D721Med (cell line): ENCODE measurements at places on chromosomes 1 and 21.

GRCh38 chr1:157025856-157026255 is 19.7 kb downstream of the ARHGEF11 start:
- DNase-seq = no peak

DNA sequence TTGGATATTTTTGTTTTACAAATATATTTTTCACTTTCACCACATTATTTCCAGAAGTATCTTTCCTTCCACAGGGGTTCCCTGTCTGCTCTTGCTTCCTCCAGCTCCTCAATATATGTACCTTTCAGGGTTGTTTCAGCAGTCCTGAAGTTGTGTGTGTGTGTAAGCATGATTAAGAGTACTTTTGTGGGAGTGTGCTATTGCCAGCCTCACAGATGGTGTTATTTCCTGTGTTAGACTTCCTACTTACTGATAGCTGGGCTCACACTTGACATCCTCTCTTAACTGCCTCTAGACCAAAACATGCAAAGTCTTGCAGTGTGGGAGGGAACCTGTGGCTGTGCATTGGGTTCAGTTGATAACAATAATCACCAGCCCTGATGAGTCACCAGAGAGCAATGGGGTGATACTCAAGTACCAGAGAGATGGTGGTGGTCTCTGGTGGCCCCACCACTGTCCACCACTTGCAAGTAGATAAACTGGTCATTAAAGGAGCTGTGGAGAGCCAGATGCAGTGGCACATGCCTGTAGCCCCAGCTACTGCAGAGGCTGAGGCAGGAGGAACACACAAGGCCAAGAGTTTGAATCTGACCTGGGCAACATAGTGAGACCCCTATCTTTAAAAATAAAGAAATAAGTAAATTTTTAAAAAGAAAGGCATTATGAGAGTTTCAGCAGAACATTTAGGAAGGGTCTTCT is 126.7 kb downstream of the NR5A2 start:
- DNase-seq = no peak

- DNase-seq = no peak
Measured at GRCh38 chr1:96253246-96254035, 468.1 kb upstream of the PTBP2 start.

DNA sequence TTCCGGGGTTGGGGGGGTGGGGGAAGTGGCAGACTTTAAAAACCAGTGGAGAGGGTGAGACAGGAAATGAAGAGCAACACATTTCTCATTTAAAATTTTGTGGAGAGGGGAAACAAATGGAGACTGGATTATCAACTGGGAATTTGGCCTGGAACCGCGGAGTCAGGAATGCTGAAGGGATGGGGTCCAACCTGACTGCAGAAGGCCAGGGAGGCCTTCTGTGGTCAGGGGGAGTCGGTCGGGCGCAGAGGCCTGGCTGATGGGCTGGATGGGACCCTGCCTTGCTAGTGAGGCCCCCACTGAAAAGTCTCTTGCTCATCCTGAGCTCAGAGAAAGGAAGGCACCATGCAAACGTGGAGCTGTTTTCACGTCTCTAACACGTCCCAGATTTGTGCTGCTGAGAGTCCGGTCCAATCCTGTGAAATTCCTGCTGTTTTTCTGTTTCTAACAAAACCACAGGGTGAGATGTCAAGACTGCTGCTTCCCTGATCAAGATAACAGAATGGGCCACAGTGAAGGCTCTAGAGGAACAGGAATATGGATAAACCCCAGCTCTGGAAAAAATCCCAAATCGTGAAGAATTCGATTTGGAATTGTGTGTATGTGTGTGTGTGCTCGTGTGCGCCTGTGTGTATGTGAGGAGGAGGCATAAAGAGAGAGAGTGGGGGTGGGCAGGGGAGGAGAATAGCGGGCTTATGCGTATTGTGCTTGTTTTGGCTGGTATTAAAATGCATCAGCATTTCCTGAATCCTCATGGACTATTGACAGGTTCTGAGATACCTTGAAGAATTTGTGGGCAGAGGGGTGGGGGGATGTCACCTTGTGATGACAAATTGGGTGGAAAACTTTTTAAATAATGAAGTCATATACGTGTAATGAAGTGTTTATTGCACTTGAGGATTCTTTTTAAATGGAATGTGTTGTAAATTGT is 117.4 kb downstream of the NGF start:
- no peak for DNase-seq

GRCh38 chr1:160403244-160403643 is 2.9 kb downstream of the VANGL2 start:
- DNase-seq = no peak

- DNase-seq = no peak
Measured at GRCh38 chr1:19338323-19338762, 26.2 kb downstream of the SLC66A1 start.

DNA sequence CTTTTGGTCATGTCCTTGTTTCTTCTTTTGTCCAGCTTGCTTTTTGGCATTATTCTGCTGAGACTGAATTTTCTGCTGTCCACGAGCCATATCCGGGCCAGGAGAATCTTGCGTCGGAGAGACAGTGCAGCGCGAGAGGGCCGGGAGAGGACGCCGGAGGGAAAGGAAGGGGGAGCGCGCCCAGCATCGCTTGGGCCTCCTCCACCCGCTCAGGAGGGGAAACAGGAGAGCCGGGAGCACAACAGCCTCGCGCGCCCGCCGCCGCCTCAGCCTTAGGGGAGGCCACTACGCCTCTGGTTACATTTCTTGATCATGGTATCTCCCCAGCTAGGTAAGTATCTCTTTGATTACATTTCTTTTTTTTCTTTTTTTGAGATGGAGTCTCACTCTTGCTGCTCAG is 7.4 kb upstream of the DEGS1 start:
- DNase-seq = no peak

DNA sequence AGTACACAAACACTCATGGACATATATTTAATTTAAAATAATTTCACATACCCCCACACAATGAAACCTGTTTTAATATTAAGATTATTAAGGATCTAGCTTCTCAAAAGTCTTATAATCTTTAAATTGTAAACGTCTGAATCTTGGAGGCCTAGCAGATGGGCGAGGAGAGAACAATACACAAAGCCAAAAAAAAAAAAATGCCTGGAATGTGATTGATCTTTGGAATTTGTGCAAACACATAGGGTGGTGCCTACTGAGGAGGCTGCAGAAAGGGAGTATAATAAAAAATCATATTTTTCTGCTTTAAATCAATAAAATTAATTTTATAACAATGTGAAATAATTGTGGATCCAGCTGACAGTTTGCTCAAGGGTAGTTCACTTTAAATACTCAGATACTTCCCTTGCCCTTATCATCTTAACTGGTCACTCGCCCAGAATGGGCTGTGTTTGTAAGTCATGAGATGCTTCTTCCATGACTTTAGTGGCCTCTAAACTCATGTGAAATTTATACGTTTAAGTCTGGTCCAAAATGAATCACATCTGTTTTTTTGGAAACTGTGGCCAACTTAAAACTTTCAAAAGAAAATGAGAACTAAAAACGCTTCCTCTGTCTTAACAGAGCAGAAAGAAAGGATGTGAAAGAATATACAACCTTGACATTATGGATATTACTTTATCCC is 802.8 kb upstream of the CXADR start:
- no peak for DNase-seq

- no peak for DNase-seq
Measured at GRCh38 chr1:85325920-85326319, 49.5 kb upstream of the BCL10 start.

GRCh38 chr1:61207416-61207815 is 125.1 kb downstream of the NFIA start:
- DNase-seq = no peak

GRCh38 chr21:42079008-42079938 is 8.2 kb downstream of the UMODL1 start:
- no peak for DNase-seq

DNA sequence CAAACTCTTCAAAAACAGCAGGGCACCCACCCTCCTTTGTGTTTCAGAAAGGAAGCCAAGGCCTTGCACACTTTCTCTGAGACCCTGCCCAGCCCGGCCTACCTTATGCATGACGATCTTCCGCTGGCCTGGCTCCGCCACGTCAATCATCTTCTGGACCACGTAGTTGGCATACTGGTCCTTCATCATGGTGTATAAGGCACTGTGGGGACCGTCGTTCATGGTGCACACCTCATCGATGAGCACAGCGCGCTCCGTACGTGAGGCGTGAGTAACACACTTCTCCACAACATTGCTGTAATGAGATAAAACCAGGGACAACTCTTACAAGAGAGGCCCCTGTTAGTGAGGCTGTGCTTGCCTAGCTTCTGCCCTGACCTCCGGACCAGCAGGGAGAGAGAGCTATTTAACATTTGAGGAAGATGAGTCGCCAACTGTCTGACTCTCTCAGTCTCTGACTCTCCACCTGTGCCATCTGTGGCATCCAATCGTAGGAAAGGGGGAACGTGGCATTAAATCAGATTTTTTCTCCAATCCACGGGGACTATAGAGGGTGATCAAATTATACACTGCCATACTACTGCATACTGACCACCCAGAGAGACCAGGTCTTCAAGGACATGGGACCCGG is 28.1 kb upstream of the SDC3 start:
- no peak for DNase-seq

- no peak for DNase-seq
Measured at GRCh38 chr1:41305576-41306363, 55.5 kb upstream of the FOXO6 start.

DNA sequence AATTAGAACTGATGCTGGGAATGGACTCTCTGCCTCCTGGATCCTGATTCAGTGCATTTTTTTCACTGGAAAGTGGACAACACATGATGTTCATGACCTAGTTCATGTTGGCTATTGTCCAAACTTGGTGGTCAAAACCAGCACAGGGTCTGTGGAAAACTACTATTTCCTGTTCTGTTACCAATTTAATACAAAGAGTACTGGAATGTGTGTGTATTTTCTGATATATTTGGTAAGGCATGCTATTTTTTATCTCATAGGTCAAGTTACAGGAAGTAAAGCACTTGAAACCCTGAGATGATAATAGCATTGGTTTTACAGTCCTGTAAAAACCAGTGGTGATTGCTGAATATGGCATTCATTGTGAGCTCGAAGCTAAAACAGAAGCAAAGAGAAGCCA is 89.9 kb downstream of the SGIP1 start:
- DNase-seq = no peak
